ENCODE measurements at places on chromosomes 1 and 21.

DNA sequence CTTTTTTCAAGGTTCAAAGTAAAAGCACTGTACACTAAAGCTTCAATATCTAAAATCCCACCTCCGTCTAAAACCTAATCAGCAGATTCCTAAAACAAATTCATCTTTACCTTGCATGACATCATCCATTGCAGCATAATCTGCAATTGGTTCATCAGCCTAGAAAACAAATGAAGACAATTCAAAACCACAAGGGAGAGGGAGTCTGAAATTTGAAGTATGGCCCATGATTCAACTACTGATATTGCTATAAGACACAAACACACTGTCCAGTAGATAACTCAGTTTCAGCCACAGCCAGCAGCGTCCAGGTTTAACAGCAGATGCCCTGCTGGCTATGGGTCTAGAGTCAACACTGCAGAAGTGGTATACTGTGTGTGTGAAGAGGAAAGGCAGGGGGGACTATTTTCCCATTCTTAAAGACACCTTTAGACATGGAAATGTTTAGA is 17.9 kb upstream of the RAP1GAP start:
- no peak for DNase-seq

DNA sequence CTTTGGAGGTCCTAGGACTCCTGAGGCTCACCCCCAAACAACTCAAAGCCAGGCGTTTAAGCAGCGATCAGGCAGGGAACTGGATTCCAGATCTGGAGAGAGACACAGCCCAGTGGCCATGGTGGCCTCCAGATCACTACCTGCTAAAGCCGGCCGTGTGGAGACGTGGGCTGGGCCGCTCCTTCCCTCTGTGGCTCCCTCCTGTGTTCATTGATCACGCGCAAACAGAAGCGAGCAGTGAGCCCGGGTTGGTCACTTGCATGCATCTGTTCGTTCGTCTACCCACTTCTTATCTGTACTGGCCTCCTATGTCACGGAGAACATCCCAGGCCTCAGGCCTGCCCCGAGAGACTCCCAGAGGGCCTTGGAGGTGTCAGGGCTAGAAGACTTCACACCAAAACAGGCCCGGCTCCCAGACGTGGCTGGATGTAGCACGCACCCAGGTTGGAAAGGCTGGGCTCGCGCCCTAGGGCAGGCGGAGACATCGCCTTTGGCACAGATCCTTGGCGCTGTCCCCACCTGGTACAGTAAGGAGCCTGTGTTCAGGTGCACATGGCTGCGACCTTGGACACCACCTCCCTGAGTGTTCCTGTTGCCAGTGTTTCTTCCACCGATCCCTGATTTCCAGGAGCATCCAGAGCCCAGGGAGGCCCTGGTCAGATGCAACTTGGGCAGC is 76.7 kb upstream of the ARHGEF16 start:
- DNase-seq = no peak

DNA sequence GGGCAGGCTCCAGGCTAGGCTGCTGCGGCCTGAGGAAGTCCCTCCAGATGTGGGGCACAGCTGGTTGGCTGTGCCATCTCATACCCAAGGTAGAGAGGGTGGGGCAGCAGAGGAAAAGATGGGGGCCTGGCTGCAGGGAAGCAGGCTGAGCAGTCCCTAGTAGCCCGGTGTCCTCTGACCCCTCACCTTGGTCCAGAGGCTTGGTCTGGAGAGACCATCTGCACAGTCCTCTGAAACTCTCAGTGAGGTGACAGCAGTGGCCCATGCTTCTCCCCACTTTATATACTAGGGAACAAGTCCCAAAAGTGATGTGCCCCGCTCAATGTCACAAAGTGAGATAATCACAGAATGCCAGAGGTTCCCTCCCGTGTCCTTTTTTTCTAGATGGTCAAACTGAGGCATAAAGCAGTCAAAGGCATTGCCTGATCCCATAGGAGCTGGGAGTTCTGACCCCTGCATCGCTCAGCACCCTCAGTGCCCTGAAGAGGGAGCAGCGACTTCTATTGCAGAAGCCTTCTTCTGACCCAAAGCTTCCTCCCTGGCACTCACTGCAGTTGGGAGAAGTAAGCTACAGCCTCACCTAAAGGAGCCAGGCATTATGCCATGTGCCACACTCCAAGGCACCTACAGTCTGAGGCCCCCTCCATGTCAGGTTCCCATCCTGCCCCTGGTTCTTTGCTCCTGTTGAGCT is 45.5 kb downstream of the TRABD2B start:
- DNase-seq = no peak

DNA sequence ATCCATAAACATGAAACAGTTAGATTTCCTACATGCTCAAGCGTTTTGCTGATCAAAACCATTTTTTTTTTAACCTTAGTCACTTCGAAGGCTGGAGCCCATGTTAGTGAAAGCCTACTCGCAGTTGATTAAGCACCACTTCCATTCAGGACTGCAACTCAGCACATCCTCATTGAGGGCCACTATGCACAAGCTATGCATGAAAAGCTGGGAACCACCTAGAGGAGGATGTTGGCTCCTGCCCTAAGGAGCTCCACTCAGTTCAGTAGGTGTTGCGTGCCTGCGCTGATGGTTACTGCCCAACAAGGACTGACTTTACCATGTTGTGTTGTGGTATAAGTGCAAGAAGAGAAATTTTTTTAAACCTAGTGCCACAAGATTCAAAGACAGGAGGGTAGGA is 181.4 kb upstream of the L1TD1 start:
- no peak for DNase-seq

DNA sequence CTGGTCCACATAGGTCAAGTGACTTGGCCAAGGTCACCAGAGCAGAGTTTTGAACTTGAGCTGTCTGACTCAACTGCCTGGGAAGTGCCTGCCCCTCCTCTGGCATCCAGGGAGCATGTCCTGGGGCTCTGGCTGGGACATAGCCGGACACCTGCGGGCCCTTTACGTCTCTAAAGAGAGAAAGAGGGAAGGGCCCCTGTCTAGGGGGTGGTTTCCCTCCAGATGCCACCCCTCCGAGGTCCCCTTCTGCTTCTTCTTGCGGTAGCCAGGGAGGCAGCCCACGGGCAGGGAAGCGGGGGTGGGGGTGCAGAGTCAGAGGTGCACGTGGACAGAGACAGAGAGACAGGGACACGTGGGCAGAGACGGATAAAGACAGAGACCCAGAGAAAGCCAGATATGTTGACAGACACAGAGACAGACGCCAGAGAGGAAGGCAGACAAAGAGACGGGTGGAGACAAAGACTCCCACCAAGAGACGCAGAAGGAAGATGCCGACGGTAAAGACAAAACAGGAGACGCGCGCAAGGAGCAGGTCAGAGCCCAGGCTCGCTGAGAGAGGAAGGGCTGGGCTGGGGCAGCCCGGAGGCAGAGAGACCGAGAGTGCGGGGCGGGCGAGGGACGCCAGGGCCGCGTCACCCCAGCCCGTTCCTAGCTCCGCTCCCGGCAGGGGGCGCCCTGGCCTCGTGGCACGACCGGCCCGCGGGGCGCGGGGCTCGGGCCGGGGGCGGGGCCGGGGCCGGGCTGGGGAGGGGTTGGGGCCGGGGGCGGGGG is 458 bp upstream of the ALPL start:
- DNase-seq = peak; percentile 82

DNA sequence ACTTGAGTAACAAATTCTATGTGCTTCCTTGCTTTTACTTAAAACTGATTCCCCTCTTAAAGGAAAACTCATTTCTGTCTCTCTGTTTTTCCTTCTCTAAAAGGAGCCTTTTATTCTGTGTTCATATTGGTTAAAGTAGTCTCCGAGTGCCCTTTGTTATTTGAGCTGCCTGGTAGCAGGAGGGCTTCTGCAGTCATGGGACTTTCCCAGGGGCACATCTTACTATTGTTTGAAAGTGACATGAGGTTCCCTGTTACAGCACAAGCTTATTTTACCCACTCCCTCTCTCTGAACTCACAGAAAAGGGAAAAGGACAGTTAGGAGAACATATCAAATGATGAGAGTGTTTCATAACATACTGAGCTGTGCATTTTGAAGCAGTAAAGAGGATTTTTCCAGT is 58.1 kb upstream of the ANGPTL1 start:
- DNase-seq = peak; percentile 39

- DNase-seq = no peak
Observed at GRCh38 chr1:184388971-184389370, 2.1 kb downstream of the C1orf21 start.

- peak; percentile 72 for DNase-seq
Observed at GRCh38 chr1:151920149-151920548, 10.8 kb upstream of the THEM4 start.

Measured in B cell (primary cell).